ENCODE measurements at places on chromosomes 7 and 10.
A peak's percentile ranks its signal among the peaks of the same experiment; 100 is the strongest.

- DNase-seq, result no peak
These were observed 91.2 kb upstream of the PLPP4 start for GRCh38 chr10:120365872-120366271.

DNA sequence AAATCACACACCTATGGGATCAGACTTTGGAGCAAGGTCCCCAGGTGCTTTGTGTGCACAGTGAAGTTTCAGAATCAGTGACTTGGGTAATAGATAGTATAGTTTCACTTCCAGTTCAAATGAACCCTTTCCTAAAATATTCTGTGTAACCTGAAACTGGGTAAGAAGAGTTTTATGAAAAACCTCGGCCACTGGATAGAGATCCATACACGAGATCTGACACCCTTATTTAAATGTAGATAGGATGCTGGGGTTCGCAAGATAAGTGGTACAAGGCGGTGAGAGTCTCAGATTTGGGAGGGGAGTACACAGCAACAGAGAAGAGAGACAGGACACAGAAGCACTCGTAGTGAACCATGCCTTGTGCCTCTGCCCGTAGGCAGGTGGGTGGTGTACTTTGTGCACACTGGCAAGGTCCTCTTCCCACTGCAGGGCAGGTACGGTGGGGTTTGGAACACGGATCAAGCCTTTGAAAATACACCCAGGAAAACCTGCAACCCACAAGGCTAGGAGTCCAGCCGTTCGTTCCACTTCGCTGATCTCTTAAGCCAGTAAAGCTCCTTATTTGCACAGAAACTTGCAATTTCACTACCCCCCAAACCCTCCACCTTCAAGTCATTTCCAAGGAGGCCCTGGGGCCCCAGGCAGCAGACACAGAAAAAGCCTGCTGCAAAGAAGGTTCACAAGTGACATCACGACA, 162.8 kb downstream of the USP6NL start:
- DNase-seq, result no peak

- DNase-seq, result no peak
These were observed 83.9 kb upstream of the SDK1 start for GRCh38 chr7:3217166-3217565.

DNA sequence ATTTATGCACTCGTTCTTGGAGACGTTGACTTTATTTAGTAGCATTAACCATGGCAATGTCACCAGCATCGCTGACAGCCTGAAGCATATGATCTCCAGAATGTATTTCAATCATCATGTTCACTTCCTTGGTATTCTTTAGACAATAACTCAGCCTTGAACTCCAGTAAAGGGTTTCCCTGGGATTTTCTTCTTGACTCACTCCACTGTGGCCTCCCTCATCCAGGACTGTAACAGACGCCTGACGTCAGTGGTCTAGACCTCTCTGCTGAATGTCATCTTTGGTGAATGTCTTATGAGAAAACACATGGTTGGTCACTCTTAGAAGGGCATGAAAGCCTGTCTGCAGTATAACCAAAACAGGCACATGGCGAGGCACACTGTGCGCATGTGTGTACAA, 64.4 kb downstream of the EGFR start:
- no peak for DNase-seq

GRCh38 chr7:42493436-42494198, 256.6 kb upstream of the GLI3 start:
- no peak for DNase-seq

DNA sequence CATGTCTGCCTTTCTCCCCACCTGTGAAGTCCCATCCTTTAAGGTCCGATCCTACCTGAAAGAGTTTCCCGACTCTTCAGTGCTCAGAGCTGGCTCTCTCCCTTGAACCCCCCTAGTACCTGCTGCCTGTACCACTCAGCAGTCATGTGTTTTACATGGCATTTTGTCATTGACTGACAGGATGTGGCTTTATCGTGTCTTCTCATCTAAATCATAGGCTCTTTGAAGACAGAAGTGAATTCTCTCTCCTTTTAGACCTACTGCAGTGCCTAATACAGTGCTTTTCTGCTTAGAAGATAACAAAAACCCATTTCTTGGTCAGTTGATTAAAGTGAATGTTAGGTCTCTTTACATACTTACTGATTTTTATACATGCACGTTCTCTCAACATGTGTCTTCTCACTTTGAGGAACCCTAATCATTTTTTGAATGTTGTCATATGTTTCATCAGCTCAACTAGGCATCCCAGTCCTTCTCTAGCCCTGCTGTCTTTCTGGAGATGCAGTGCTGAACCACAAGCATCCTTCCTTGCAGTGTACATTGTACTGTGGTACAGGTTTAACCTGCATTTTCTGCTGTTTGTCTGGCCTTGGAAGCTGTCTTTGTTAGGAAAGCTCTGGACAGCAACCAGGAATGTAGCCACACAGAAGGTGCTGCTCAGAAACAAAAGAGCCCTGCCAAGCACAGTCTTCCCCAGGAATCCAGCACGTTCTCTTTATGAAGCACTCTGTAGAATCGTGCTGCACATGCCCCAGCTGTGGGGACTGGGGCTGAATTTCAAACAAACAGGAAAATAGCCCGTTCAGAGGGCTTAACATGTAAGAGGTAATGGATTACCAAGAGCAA, 28.1 kb upstream of the LRRC4 start:
- DNase-seq, result no peak

- peak; percentile 52 for DNase-seq
These were observed 561 bp upstream of the HNRNPF start for GRCh38 chr10:43409385-43410109.

- DNase-seq, result peak; percentile 5
These were observed 231.3 kb upstream of the FERD3L start for GRCh38 chr7:19376538-19376937.

All from suppressor macrophage (primary cell).